ENCODE measurements at places on chromosomes 5 and 9.

GRCh38 chr5:138264183-138264582 is 10.2 kb downstream of the GFRA3 start:
- DNase-seq = no peak

- DNase-seq = no peak
Measured at GRCh38 chr5:31106278-31106677, 87.2 kb upstream of the CDH6 start.

- DNase-seq = no peak
Measured at GRCh38 chr5:82812575-82812974, 264.6 kb downstream of the TMEM167A start.

GRCh38 chr5:28397502-28397941 is 1359.1 kb upstream of the CDH9 start:
- DNase-seq = no peak

DNA sequence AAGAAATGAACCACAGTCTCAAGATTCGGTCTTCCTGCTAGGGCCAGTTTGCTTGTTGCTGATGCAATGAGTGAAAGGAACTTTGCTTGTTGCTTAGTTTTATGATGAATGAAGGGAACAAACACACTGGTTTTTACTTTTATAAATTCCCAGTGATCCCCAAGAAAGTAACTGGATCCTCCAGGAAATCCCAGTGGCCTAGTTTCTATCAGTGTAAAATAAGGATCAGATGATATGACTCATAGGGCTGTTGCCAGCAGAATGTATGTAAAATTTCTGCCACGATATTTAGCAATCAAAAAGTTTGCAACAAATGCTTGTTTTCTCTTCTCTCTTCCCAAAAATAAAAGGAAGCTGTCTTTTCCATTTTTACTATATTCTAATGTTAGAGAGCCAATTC is 160.1 kb upstream of the CDKN2B start:
- DNase-seq = no peak

DNA sequence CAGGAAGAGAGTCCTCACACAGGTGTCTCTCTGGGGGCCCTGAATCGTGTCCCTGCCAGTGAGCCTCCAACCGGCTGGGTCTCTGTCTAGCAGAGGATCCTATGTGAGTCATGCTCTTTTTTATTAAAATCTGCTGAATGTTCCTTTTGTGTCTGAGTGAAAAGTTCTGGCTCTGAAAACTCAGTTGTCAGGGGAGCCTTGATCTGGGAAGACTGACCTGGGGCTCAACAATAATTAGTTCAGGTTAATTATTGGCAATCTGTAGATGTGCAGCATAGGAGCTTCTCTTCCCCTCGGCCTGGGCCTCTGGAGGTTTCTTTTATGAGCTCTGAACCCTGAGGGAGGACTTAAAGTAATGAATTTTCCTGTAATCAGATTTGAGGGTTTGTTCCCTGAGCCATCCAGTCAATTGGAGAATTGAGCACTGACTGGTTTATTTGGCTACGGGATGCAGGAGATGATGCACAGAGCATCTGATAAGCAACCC is 45.2 kb downstream of the ALG2 start:
- no peak for DNase-seq

GRCh38 chr9:93257808-93258331 is 73.9 kb downstream of the WNK2 start:
- no peak for DNase-seq

- DNase-seq = no peak
Measured at GRCh38 chr9:137069508-137070091, 757 bp downstream of the SAPCD2 start.

- no peak for DNase-seq
Measured at GRCh38 chr9:69997524-69997923, 46.1 kb upstream of the MAMDC2 start.

GRCh38 chr9:95750725-95751519 is 124.6 kb upstream of the ERCC6L2 start:
- DNase-seq = no peak

GRCh38 chr5:109743041-109743531 is 53.4 kb downstream of the MAN2A1 start:
- DNase-seq = no peak

- DNase-seq = no peak
Measured at GRCh38 chr9:121178676-121179372, 22.8 kb downstream of the RAB14 start.

GRCh38 chr9:80664327-80665210 is 1024.8 kb downstream of the TLE1 start:
- DNase-seq = no peak

DNA sequence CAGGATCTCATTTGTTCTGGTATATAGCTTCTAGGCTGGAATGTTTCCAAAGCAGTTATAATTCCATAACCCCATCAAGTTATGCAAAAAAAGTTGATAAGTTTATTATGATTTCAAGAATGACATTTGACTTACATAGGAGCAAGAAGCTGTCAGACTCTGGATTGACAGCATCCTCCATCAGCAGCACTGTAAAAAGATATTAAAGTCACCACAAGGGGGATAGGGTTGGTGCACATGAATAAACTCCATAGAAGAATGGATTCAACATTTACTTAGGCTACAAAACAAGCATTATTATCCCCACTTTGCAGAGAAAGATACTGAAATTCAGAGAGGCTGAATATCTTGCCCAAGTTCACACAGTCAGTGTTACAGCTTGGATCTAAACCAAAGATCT is 208.9 kb upstream of the SLC30A5 start:
- no peak for DNase-seq

DNA sequence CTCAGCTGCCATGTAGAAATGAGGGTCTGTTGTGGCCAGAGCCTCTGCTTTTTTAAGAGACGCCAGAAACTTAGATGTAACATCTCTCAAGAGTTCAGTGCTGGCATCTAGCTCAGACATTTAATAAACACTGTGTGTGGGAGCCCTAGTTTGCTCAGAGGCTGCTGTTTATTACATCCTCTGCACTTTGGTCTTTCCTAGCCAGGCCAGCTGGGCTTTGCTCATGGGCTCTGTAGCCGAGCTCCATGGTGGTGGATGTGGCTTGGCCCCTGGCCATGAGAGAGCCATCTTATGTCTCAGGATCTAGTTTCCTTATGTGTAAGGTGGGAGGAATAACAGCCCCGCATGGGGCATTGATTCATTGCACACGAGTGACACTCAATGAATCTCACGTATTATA is 30.0 kb downstream of the ARHGEF37 start:
- DNase-seq = no peak

GRCh38 chr5:59709346-59709821 is 184.1 kb downstream of the PDE4D start:
- no peak for DNase-seq

GRCh38 chr5:9363026-9363425 is 182.8 kb downstream of the SEMA5A start:
- DNase-seq = no peak

DNA sequence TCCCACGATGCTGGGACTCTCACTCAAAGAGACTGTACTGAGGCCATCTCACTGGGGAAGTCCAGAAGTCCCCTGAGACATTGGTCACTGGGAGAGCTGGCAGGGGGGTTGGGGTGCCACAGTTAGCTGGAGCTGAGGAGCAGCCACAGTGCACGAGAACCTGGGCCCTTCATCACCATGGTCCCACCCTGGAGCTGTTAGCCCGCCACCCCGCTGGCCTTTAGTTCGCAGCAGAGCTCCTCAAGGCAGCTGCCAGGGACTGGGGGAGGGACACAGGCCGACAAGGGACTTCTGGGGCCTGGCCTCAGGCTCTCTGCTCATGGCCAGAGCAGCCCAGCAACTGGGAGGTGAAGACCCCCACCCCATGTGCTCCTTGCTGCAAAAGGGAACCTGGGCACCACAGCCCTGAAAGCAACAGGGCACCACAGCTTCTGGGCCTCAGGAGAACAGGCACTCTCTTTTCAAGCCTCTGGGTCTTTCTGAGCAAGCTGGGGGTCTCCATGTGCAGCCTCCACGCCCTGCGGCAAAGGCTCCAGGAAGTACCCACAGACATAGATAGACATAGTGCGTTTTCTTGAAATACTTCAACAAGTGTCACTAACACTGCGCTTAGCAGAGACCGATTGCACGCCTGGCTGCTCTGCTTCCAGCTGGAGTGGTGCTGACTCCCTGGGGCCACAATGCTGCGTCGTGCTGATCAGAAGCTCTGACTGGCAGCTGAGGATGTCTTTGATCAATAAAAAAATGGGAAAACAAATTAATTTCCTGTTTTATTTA is 46.0 kb downstream of the VAV2 start:
- no peak for DNase-seq

DNA sequence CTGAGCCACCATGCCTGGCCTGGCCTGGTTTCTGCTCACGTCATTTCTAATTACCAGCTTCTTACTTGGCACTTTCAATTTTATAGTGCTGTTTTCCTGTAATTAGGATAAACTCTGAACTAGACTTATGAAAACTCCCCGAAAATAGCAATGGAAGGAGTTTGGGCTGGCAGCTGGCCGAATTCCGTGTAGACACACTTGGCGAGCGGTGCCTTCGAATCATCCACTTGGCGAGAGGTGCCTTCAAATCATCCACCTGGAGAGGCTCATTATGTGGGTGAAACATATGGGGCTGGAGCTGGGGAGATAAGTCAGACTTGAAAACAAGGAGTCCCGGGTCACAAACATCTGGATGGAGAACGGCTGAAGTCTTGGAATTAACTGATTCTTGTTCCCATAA is 203.7 kb downstream of the ROR2 start:
- DNase-seq = no peak

- DNase-seq = no peak
Measured at GRCh38 chr9:74887041-74887980, at the start of gene TRPM6. TRPM6 (minus strand) TSS chr9:74887921; CDS start chr9:74887856, 65 bp downstream.

GRCh38 chr9:110916403-110916802 is 121.9 kb downstream of the LPAR1 start:
- no peak for DNase-seq

GRCh38 chr9:15146268-15146700 is 160.7 kb downstream of the TTC39B start:
- DNase-seq = no peak

- no peak for DNase-seq
Measured at GRCh38 chr5:148437249-148437648, 53.5 kb downstream of the FBXO38 start.

DNA sequence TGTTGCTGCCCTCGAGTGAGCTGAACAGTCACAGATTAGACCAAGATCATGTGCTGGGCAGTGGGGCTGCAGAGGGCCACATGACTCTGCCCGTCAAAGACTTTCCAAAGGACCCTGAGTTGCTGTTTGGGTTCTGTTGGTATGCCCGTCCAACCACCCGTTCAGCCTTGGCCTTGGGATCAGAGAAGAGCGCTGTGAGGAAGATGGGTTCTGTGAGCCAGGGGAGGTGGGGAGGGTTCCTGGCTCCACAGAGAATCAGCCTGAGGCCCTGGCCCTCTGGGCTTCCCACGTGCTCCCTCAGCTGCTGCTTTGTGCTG is 72.6 kb downstream of the RGS3 start:
- no peak for DNase-seq

DNA sequence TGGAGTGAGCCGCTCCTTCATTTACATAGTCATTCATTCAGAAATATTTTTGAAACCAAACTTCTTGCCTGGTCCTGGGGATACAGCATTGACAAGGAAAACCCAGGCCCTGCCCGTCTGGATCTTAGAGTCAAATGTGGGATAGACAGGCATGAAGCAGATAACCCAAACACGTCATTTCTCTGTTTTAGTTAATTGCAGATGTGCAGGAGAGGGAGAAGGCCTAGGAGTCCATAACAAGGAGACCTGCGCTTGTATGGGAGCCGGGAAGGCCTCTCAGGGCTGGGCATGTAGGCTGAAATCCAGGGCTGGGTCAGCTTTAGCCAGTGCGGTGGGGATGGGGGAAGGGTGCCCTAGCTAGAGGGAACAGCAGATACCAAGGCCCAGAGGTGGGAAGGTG is 43.3 kb downstream of the PRRX2 start:
- DNase-seq = no peak

GRCh38 chr5:40429258-40430100 is 250.2 kb upstream of the PTGER4 start:
- no peak for DNase-seq

DNA sequence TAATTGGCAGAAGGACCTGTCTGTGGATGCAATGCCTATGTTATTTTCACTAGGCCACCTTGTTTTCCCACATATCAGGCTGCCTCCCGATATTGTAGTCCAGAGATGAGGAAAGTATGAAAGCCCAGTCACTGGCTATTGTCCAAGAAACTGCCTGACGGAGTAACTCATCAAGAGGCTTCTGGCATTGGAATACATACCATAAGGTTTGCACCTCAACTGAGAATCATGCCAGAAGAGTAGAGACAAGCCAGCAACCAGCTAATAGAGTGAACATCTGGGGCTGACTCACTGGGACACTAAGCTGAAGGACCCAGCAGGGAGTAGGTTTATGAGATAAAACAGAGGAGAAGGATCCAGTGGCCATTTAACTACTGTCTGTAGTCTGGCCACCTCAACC is 137.2 kb upstream of the FST start:
- DNase-seq = no peak

- DNase-seq = no peak
Measured at GRCh38 chr5:82426464-82427154, 148.5 kb upstream of the RPS23 start.

GRCh38 chr5:2748179-2748860 is 3.2 kb downstream of the IRX2 start:
- no peak for DNase-seq

DNA sequence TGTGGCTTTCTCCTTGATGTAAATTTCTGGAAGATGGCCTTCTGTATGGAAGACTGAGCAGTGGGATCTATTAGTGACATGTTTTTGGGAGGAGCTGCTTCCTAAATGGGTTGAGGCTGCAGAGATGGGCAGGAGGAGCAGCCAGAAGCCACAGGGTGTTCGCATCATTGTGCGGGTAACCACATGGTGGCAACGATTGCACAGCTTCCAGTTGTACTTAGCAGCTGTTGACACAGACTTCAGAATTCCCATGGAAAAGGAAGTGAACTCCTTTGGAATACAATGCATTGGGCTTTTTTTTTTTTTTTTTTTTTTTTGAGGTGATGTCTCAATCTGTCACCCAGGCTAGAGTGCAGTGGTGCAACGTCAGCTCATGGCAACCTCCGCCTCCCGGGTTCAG is 297.3 kb downstream of the NR3C1 start:
- no peak for DNase-seq

- no peak for DNase-seq
Measured at GRCh38 chr5:80054682-80055081, 19.5 kb downstream of the THBS4 start.

DNA sequence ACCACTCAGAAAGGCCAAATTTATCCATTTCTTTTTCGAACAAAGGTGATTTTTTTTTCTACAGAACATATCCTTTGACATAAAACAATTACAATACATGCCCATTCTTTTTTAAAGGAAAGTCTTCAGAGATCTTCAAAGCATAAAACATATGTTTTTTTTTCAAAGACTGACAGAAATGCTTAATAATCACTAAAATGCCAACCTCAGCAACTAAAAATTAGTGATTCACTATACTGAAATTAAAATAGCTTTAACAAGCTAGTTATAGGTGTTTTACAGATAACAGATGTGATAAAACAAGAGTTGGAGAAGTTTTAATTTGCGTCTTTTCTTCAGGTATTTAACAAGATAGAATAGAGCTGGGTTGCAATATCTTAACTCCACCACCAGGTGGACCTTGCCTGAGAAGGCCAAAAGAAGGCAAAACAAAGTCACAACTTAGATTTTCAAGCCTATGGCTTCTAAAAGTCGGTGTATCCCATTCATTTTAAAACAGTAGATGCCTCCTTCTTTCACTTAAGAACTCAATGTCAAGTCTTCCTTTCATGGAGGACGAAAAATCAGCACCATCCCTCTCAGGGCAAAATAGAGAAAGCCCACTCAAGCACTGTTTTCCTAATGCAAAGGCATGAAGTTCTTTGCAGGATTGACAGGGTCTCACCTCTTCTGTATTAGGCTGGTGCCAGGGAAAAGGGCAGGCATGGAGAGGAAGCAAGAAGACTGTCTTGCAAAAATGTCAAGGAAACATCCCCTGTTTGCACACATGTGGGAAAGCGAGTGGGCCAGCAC is 31.1 kb upstream of the CPLX2 start:
- DNase-seq = no peak
